ENCODE measurements at places on chromosomes 2 and 18.

DNA sequence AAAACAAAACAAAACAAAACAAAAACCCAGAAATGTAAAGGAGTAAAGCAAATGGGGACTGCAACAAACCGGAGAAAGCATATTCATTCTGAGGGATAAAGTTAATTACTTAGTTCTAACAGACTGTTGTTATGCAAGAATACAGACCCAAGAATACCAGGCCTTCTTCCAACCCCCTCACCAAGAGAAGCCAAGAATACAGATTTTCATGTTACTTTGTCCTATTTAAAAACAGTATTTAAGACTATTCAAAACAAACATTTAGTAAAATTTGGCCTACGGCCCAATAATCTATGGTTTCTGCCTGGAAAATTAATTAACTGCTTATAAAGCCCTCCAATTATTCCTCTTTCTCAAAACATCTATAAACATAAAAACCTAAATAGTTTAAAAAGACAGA lies 91.4 kb downstream of the USP34 start:
- DNase-seq = no peak

- no peak for DNase-seq
These were observed 535.9 kb downstream of the XIRP2 start for GRCh38 chr2:167424221-167424620.

DNA sequence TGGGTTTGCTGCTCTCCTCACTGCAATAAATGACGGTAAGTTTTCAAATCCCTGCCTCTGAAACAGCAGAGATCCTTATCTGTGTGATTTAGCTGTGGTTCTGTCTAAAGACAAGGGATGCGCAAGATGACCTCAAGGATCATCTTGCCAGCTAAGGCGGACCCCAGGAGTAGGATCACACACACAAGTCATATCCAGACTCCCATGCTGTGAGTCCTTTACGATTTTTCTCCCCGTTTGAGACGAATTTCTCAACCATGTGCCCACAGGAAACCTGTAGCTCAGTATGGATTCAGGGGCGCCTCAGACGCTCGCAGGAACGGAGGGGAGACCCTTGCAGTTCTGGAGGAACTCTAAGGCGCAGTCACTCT lies 11.1 kb upstream of the DCTN1 start:
- DNase-seq = peak; percentile 4

DNA sequence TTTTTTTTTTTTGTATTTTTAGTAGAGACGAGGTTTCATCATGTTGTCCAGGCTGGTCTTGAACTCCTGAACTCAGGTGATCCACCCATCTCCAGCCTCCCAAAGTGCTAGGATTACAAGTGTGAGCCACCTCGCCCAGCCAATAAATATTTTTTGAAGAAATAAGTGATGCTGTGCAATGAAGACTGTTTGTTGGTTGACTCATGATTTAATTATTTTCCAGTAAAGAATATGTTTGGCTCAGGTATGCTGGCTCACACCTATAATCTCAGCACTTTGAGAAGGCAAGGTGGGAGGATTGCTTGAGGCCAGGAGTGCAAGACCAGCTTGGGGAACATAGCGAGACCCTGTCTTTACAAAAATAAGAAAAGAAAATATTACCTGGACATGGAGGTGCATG lies 41.8 kb upstream of the LPIN2 start:
- DNase-seq = no peak

DNA sequence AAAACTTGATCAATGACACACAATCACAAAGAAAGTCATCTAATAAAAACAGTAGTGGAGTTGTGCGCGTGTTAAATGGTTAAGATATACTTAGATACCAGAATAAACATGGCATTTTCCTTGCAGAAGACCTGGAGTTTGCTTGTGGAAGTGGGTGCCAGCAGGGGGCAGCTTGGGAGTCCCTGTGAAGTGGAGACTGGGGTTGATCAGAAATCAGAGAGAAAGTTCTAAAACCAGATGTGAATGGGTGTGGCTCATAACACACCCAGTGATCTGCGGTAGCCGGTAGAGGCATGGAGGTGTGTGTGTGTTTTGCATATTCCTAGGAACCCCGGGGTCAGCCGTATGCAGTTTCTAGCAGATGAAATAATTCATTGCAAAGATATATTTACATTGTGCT lies 300.1 kb upstream of the TRIB2 start:
- DNase-seq = peak; percentile 75

DNA sequence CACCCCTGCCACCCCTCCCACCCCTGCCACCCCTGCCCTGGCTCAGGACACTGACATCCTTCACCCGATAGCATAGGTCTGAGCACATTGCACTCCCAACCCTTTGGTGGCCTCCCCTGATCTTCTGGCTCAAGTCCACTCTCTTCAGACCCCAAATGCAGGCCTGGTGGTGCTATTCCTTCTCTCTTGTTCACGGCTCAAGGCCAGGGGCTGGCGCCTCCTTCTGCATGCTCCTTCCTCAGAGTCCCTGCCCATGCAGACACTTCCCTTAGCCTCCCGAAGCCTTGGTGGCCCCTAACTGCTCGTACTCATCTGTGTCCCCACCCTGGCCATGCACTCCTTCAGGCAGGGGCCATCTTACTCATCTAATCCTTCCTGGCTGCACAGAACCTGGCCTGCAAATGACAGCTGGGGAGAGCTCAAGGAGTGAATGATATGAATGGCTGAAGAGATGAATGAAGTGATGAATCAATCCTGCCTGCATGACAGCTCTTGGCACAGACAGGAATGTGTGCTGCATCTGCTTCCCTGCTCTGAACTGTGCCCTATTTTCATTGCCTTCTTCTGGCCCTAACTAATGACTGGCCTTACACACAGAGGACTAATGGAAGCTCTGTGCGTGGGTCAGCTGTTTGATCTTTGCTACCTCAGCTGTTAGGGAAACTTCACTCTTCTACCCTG lies 290.8 kb downstream of the DYSF start:
- no peak for DNase-seq

GRCh38 chr18:25979369-25980040 lies 110.9 kb downstream of the SS18 start:
- no peak for DNase-seq

DNA sequence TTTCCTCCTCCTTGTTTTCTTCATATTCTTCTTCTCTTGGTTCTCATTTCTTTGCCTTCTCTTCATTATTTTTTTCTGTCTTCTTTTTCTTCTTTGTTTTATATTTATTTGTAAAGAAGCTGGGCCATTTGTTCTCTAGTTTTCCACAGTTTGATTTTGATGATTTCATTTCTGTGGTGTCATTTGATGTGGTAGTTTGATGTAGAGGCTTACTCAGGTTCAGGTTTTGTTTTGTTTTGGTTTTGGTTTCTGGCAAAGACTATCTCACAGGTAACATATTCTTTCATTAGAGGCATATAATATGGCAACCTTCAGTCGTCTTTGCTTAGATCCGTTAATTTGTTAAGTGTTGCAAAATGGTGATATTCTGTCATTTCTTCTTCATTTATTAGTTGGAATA lies 75.3 kb downstream of the BABAM2 start:
- DNase-seq = peak; percentile 62

DNA sequence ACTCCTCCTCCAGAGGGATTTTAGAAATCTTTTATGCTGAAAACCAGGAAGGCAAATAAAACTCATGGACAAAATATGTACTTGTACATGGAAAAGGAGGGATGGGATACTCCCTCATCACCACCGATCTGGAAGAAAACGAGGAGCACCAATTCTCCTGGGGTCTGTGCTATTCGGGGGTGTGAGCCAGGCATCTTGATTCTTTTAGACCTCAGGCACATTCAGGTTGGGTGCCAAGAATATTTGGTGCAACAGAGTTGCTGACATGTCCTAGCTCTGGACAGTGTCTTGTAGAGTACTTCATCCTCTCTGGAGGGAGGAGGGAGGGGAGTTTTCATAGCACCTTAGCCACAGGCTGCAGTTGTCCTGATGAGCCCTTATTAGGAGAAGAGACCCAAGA lies 163.0 kb downstream of the PRKCE start:
- no peak for DNase-seq

DNA sequence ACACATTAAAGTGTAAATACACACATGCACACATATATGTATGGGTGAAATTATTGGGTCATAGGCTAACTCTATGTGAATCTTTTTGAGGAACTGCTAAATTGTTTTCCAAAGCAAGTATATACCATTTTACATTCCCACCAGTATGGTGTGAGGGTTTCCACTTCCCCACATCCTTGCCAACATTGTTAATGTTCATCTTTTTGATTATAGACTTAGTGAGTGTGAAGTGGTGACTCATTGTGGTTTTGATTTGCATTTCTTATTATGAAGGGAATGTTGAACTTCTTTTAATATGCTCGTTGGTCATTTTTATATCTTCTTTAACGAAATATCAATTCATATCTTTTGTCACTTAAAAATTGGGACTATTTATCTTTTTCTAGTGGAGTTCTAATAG lies 181.8 kb upstream of the GCFC2 start:
- DNase-seq = no peak

DNA sequence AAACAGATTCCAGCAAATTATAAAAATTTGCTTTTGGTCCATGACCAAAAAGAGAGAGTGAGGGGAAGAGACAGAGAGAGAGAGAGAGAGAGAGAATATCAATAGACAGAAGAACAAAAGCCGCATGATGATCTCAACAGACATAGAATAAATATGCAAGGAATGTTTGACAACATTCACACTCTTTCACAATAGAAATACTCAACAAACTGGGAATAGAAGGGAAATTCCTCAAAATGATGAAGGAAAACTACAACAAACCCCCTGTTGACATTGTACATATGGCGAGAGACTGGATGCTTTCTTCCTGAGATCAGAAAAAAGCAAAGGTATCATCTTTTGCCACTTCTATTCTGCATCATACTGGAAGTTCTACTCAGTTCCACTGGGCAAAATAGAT lies 309.7 kb downstream of the RAD51AP2 start:
- DNase-seq = no peak

DNA sequence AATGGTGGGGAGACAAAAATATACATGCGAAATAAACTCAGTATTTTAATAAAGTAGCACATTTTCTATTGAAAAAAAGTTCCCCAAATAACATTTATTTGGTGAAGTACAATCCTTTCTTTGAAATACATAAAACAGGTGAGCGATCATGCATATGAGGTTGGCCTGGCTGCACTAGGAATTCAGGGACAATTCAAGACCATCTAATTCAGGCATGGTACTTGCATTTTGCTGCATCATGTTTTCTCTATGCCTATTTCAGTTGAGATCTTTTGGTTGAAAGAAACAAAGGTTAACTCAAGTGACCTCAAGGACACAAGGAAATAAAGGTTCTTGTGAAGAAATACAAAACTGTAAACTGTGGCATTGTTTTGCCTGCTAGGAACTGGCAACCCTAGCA lies 19.8 kb upstream of the TAF4B start:
- DNase-seq = no peak

- DNase-seq = no peak
These were observed 1142.3 kb downstream of the RPIA start for GRCh38 chr2:89833780-89834117.

- DNase-seq = no peak
These were observed 40.1 kb downstream of the SERPINE2 start for GRCh38 chr2:223998948-223999347.

GRCh38 chr18:35862119-35862640 lies 110.3 kb upstream of the RMP24 start:
- no peak for DNase-seq

DNA sequence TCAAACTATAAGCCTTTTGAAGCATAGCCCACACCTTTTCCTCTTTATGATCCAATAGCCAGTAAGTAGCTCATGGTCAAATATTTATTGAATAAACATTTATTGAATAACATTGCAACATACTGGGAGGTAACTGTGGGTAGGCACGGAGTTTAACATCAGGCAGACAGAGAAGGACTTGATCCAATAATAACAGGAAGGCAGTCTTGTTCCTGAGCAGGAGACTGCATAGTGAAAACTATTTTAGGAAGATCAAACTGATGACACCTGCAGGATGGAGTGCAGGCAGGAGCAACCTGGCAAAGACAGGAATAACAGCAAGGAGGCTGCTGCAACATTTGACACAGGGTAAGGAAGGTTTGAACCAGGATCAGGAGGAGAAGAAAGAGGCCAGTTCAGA lies 3.1 kb upstream of the DCTN1 start:
- DNase-seq = no peak

- DNase-seq = no peak
These were observed 46.9 kb upstream of the POMC start for GRCh38 chr2:25215232-25215631.

- no peak for DNase-seq
These were observed 48.2 kb downstream of the CFAP221 start for GRCh38 chr2:119592436-119592835.

DNA sequence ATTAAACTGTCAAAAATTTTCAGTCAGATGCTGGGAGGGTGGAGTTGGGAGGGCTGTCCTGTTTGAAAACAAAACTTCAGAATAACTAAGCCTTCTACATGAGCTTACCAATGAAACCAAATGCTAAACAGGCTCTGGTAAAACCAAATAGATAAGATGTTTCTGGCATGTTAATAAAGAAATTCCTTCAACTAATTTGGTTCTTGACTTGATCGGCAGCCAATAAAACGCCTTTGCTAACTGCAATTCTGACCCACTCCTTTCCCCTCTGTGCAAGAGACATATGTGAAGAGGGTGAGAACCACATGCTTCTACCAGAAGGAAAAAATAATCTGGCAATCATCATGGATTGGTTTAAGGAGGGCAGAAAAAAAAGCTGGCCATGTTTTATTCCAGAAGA lies 20.9 kb downstream of the MAP4K3 start:
- DNase-seq = no peak

DNA sequence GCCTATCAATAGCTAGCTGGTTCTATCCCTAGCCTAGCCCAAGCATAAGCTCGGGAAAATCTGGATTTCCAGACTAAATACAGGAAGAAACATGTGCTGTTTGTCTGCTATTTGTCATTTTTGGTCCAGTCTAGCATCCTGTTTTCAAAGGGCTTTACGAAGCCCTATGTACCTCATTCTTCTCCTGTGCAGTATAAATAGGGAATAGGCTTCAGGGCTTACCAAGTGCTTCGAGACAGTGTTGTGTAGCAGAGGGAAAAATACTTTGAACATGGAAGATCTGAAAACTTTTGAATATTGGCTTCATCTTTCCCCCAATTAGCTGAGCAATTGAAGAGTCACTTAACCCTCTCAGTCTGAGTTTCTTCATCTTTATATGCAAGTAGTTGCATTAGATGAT lies 679.8 kb downstream of the TDRD15 start:
- DNase-seq = no peak

GRCh38 chr2:7508296-7508943 lies 591.2 kb downstream of the RNF144A start:
- no peak for DNase-seq

DNA sequence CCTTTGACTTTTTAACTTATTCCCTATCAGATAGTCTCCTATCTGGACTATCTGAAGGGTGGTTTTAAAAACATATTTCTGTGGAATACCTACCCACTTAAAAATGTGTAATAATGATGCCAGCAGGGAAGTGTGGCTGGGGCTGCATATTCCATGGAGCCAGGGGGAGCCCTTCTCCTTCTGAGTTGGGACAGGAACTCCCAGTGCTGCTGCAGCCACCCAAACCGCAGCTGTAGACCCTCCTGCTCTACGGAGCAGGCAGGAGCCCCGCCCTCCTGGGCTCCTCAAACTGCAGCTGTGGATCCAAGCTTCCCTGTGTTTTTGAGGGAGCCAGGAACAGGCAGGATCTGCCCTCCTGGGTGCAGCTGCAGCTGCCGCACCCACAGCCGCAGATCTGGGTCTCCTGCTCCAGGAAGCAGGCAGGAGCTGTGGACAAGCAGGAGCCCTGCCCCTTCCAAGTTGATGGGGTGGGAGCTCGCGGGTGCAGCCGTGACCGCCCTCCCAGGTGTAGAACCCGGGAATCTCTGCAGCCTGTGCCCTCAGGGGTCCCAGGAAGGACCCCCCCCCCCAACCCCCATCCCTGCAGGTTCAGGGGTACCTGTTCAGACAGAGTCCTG lies 57.8 kb downstream of the PDK1 start:
- no peak for DNase-seq
